ENCODE measurements at places on chromosomes 1 and 21.

DNA sequence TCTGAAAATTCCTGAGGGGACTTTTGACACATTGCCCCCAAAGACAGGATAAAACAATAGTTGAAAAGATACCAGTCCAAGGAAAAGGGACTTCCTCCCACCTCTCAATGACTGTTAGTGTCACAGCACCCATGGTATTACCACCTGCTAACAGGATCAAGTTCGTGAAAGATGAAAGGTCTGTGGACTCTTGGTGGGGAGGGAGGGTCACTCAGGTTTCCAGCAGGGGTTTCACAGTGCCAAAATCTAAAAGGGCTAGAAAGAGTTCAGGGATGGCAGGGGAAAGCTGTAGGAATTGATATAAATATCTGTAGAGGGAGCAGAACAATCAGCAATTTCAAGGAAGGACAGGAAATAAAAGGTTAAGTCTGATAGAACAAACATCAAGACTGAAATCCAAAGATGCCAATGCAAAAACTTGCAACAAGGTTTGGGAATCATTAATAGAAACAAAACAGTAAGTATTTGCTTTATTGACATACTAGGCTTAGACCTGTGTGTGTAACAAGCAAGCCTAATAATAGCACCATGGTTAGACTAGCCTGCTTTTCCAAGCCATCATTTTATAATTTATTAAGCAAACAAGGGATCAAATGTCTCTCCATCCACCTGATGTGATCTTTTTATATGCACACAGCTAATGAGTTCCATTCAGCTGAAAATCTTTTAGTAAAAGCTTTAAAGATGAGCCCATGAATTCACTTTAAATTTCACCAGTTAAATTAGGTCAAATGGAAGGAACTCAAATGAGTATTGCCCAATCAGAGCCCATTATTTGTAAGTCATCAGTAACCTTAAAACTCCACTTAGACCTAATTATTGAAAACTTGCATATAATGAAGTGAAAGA is 3.7 kb downstream of the MCL1 start:
- DNase-seq, result peak; percentile 50

GRCh38 chr1:211885747-211886522 is 55.4 kb upstream of the LPGAT1 start:
- DNase-seq, result no peak

DNA sequence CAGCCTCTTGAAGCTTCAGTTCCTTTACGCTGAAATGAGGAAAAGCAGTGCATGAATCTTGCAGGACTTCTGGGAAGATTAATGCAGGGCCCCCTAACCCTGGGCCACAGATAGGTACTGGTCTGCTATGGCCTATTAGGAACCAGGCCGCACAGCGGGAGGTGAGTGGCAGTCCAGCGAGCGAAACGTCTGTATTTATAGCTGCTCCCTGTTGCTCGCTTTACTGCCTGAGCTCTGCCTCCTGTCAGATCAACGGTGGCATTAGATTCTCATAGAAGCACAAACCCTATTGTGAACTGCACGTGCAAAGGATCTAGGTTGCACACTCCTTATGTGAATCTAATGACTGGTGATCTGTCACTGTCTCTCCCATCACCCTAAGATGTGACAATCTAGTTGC is 130.2 kb downstream of the CHRM3 start:
- no peak for DNase-seq

DNA sequence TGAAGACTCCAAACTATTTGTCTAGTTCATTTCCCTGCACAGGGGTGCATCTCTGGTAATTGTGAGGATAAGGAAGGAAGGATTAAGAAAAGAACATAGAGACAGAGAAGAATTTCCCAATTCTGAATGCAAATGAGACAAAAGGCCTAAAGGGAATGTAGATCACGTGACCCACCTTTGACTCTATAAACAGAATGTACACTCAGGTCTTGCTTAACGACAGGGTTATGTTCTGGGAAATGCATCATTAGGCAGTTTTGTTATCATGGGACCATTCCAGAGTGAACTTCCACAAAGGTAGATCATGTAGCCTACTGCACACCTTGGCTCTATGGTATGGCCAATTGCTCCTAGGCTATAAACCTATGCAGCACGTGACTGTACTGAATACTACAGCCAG is 252.3 kb upstream of the ZP4 start:
- DNase-seq, result no peak

DNA sequence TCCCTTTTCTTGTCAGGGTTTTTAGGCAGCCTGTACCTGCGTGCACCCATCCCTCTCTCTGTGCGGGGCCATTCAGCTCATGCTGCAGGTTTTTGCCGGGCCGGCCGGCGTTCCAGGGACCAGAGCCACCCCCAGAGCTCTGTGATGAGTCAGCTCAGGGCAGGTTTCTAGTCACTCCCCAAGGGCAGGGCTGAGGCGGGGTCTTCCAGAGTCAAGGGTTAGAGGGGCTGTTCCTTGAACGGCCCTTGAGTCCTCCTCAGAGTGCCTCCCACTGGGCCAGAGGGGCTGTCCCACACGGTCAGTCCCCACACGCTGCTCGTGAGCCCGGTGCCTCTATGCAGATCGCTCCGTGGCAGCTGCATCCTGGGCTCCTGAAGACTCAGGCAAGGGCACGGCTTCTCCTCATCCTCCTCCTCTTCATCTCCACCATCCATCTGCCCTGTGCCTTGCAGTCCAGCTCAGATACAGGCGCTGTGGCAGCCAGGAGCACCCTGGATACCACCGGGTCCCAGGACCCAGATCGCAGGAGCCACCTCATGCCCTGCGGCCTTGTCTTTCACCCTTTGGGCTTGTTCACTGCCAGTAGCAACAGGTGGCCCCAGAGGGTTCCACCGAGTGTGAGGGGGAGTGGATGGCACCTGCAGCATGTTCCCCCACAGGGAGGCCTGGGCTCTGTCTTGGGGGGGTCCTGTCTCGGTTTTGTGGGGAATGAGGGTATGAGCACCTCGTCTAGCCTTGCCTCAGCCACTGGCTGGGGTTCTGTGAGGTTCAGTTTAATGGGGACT is 17.4 kb downstream of the SLX9 start:
- no peak for DNase-seq

DNA sequence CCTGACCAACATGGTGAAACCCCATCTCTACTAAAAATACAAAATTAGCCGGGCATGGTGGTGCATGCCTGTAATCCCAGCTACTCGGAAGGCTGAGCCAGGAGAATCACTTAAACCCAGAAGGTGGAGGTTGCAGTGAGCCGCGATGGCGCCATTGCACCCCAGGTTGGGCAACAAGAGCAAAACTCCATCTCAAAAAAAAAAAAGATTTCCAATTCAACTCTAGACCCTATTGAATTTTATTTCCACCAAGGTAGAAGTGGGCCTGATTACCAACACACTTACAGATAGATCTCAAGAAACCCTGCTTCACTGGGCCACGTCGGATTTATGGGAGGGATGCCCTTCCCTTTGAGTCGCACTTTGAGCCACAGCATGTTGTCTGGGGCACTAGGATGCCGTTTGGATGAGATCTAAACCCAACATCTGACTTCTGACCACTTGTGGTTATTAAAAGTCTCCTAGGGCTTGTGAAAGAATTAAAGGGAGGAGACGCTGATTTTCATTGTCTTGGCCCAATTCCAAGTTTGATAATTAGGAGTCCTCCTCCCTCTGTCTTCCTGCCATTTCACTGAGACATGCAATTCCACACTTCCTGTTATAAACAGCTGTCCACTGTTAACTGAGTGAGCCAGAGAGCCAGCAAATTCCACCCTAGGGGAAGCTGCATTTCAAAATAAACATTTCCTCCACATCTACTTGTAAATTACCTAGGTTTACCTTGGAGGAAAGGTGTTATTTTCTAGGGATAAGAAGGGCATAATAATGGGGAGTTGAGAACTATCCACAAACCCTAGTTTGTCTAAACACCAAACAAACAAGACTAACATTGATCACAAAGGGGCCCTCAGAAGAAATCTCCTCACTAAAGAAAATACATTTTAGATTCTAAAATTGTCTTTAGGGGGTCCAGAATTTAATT is 5.2 kb upstream of the RERE start:
- peak; percentile 53 for DNase-seq

- DNase-seq, result no peak
Observed at GRCh38 chr1:34876406-34876805, 16.9 kb upstream of the SMIM12 start.

- no peak for DNase-seq
Observed at GRCh38 chr21:18725653-18726052, 322.1 kb upstream of the TMPRSS15 start.

DNA sequence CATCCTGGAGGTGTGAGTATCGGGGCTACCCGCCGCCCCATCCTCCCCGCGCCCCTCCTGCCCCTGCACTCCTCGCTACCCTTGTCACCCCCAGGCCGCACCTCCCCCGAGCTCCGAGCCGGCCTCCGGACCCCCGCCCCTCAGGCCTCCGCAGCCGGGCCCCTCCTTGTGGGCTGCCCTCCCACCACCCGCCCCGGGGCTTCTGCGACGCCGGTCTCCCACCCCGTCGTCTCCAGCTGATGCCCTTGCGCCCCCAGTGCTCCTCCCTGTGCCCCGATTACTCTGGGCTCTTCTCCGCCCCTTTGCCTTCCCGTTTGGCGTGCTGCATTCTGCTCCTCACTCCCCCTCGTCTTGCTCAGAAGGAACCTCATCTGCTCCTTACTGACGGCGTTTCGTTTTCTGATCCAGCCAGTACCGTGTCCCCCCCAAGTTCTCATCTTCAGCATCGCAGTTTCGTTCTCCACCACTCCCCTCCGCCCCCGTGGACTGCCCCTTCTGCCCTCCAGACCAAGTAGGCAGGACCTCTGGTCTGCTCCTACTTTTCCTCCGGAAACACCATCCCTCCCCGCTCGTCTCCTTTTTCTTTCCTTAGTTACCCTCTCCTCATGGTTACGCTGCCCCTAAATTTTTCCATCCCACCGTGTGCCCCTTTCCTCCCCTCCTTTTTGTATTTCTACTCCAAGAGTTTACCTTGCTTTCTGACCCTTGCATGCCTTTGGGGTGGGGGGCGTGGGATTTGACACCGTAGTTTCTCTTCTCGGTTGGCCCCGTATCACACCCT is 841 bp downstream of the SNX27 start:
- DNase-seq, result peak; percentile 69

DNA sequence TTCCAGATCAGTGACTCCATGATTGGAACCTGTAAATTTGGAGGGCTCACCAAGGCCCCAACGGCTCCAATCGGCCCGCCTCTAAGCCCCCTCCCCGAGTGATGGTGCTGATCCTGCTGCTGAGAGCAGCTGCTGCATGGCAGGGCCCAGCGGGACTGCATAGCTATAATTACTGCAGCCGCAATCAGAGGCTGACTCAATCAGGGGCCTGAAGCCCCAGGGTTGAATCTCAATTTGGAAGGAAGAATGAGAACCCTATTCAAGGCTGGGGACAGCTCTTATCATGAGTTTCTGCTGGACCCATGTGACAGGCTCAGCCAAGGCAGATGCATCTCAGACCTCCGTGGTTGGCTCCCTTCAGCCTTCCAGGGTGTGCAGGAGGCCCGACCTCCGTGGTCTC is 42.8 kb upstream of the MAGOH start:
- DNase-seq, result no peak

GRCh38 chr1:215393476-215393875 is 173.6 kb upstream of the KCTD3 start:
- DNase-seq, result no peak

- DNase-seq, result no peak
Observed at GRCh38 chr1:202208351-202208857, 14.8 kb downstream of the LGR6 start.

GRCh38 chr1:35565742-35566133 is 7.4 kb upstream of the TFAP2E start:
- no peak for DNase-seq

DNA sequence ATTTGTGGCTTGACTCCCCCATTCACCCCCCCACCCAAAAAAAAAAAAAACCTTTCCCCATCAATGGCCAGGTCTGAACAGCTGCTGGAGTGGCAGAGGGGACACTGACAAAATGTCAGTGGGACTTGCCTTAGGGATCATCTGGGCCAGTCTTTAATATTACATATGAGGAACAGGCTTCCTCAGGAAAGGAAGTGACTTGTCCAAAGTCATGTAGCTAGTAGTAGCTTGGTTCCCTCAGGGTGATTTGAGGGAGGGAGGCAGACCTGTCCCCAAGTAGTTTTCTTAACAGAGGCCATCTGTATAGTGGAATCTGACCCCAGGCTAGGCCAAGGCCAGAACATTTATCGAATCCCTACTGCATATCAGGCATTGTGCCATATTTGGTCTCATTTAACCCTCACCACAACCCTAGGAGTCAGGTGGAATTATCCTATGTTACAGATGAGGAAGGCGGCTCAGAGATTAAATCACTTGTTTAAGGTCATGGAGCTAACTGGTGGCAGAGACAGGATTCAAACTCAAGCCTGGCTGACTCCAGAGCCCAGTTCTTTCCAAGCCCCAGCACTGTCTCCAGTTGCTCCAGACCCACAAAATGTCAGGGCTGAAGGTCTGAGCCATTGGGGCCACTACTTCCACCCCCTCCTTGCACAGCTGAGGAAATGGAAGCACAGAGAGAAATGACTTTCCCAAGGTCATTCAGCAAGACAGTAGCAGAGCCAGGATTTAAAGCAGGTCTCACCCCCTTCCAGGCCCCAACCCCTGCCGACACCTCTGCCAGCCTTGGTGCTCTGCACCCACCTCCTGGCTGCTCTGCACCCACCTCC is 10.4 kb downstream of the ZBTB7B start:
- DNase-seq, result peak; percentile 57

GRCh38 chr1:32636914-32637645 is 13.3 kb downstream of the ZBTB8OS start:
- DNase-seq, result peak; percentile 46

DNA sequence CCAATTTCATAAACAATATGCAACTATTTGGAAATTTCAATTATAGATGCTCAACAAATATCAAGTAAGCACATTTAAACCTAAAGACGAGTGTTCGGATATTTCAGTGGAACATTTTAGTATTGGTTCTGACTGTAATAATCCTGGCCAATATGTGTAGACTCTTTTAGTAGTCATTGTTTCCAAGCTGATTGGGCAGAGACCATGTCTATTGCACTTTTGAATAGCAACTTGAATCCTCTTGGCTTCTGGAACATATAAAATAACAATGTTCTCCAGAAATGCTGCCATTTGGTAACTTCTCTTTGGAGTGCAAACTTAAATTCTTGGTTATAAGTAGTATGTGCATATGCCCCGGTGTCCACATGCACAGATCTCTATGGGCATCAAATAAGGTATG is 205.5 kb upstream of the C1orf105 start:
- no peak for DNase-seq

DNA sequence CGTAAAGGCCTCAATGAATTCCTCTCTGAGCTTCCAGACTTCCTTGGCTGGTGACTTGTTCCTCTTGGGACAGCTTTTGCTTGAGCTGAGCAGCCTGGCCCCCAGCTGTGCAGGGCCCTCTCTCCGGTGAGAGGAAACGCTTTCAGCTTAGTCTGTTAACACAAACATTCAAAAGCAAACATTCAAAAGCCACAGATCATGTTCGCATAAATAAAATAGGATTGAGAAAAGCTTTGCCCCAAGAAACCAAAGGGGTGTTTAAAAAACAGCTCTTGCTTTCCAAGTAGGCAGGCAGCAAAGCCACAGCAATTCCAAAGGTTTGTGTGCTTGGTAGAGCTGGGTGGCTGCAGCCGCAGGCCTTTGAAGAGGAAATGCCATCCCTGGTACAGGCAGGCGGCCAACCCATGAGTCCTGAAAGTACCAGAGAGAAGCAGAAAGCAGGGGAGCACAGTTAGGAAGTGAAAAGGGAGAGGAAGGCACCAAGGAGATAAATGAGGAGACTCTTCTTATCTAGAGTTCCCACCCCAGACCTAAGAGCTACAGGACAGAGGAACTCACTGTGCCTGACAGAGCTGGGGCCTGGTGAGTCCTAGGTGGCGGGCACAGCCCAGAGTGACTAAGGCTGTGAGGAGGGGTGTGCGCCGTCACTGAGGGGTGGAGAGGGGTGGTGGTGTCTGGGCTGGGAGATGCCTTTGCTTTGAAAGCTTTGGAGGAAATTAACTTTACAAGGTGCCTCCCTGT is 48.4 kb downstream of the CCN1 start:
- DNase-seq, result no peak

GRCh38 chr1:46218443-46218842 is 15.3 kb downstream of the LURAP1 start:
- DNase-seq, result no peak

Measured in suppressor macrophage treated with lipopolysaccharide for 1 hour (primary cell).